Heart left ventricle (tissue), 16 donors: ENCODE measurements at places on chromosomes 3 and 15. TPM values are rescaled to one million over a fixed set of nuclear protein-coding genes. Genes with fewer than 3 reads are reported as not detected.

CHRM5 gene
- not detected for polyA plus RNA-seq

CACNA2D2 gene
- polyA plus RNA-seq: 0.49 TPM

BFSP2 gene
- polyA plus RNA-seq: not detected

ZBTB38 gene
- polyA plus RNA-seq: 15.5 TPM

MGLL gene
- polyA plus RNA-seq: 38.5 TPM

SLC27A2 gene
- polyA plus RNA-seq: 0.04 TPM

FRMD5 gene
- polyA plus RNA-seq: 13.3 TPM

TMC3 gene
- not detected for polyA plus RNA-seq

ZNF148 gene
- 8.4 TPM for polyA plus RNA-seq

FGD5 gene
- polyA plus RNA-seq: 12.8 TPM

GRM7 gene
- polyA plus RNA-seq: not detected

SLC24A5 gene
- polyA plus RNA-seq: not detected

OR5K2 gene
- not detected for polyA plus RNA-seq

- no peak for DNase-seq
These were observed 185.2 kb downstream of the MEIS2 start for GRCh38 chr15:36914960-36915808.

DNA sequence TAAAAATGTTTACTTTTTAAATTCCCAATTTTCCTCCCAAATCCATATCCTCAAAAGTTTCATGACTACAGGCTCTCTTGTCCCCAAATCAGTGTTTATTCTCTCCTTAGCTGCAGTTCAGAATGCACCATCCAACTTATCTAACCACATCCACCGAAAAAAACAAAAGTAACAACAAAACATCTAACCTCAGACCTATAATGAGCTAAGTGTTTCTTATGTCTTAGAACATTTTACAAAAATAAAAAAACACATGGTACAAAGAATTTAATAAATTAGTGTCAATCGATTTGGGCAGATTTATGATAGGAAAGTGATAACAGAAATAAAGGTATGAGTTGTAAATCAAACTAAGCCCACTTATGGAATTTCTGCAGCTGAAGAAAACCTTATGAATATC, 13.6 kb downstream of the SATB1 start:
- DNase-seq: no peak

- no peak for DNase-seq
These were observed 37.6 kb upstream of the ATP11B start for GRCh38 chr3:182755712-182756111.

DNA sequence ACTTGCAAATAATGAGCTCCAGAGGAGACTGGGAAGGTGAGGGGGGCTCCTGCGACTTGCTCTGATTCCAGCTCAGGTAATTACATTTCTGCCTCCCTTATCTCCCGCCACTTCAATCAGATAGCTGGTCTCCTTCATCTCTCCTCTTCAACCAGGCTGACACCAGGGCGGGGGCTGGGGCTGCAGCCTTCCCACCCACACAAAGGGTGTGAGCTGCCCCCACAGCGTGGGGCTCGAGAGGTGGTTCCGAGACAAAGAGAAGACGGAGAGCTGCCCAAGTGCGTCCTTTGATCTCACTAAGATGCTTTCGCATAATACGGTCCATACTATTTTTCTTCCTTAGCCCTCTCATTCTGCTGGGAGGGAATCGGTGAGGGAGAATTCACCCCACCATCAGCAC, 139.7 kb downstream of the NSMCE3 start:
- DNase-seq: no peak

DNA sequence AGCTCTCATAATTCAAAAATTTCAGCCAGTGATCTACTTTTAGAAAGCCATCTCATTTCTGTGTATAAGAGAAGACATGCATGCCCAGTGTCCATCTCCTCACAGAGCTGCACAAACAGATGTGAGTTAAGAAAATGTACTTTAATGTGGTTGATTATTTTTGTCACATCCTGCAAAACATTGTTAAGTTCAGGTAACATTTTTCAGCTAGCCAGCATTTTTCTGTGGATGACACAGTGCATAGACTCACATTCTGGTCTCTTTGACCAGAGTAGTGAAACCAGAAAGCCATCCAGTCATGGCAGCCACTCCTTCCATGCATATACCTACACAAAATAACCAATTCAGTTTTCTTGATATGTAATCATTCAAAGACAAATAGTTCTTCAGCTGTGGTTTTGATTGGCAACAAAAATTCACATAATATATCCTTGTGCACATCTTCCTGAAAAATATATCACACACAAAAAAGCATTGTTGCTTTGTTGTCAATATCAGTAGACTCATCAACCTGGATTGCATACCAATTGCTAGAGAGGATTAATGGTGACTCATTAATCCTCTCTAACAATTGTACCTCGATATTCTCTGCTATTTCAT, 2.1 kb upstream of the PLSCR1 start:
- no peak for DNase-seq

- no peak for DNase-seq
These were observed 72.2 kb downstream of the PPCDC start for GRCh38 chr15:75095594-75095993.

- DNase-seq: no peak
These were observed 108.5 kb downstream of the PLCL2 start for GRCh38 chr3:16993227-16993626.

DNA sequence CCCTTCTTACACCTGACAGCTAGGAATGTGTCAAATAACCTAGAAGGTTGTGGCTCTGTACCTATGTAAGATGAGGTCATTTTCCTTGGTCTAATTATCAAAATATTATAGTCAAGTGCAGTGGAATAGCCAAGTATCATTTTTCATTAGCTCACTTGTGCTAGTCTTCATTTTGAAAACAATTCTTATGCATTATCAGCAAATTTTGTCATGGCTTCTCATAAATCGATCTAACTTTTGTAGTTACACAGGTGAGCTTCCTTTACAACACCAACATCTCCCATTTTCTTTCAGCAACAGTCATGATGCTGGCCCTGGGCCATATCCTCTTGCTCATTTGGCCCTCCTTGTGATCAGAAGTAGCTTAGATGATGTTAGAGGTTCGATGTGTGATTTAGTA, 10.3 kb downstream of the TXNRD3 start:
- no peak for DNase-seq

DNA sequence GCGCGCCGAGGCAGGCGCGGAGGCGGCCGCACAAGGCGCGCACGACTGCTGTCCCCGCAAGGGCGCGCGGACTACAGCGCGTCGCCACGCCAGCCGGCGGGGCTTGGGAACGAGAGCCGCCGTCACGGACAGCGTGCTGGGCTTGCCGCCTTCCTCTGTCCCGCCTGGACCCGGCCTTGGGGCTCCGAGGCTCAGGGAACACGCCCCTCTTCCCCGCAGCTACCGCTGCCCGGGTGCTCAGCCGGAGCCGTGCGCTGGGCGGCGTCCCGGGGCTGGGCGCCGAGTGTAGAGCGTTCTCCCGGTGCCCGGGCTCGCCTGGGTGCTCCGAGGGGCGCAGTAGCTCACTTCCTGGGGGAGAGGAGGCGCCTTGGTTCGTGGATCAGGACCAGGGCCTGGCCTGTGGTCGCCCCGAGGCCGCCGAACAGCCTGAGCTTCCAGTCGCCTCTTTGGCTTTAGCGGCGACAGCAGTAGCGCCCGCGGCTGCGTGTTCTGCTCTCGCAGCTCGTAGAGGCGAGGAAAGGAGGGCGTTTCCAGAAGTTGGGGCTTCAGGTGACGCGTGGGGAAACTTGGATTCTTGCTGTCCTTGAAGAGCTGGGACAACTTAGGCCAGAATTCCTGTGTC, 226.7 kb upstream of the C2CD4B start:
- peak; percentile 43 for DNase-seq

GRCh38 chr3:37953707-37954394, 36.7 kb upstream of the VILL start:
- DNase-seq: no peak

GRCh38 chr3:159749406-159749805, 239.2 kb upstream of the IL12A start:
- DNase-seq: no peak

- DNase-seq: no peak
These were observed 73.4 kb downstream of the CHSY1 start for GRCh38 chr15:101178479-101178878.

- no peak for DNase-seq
These were observed 140.1 kb downstream of the ADAMTS17 start for GRCh38 chr15:100201376-100202280.

GRCh38 chr15:75403892-75404291, 35.5 kb upstream of the MAN2C1 start:
- no peak for DNase-seq

DNA sequence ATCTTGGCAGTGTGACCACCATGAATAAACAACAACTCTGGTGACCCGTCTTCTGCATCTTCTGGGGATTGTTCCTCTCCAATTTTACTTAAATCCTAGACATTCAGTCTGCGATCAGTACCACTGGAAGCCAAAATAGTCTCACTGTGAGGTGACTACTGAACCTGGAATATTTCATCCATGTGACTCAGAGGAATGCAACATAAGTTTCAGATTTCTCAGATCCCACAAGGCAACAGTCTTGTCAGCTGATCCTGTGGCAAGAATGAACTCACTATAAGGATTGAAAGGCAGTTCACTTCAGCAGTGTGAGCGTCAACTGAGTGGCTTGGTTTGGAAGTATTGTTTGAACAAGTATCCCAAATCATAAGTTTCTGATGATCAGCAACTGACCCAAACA, 13.2 kb downstream of the NSUN3 start:
- no peak for DNase-seq

DNA sequence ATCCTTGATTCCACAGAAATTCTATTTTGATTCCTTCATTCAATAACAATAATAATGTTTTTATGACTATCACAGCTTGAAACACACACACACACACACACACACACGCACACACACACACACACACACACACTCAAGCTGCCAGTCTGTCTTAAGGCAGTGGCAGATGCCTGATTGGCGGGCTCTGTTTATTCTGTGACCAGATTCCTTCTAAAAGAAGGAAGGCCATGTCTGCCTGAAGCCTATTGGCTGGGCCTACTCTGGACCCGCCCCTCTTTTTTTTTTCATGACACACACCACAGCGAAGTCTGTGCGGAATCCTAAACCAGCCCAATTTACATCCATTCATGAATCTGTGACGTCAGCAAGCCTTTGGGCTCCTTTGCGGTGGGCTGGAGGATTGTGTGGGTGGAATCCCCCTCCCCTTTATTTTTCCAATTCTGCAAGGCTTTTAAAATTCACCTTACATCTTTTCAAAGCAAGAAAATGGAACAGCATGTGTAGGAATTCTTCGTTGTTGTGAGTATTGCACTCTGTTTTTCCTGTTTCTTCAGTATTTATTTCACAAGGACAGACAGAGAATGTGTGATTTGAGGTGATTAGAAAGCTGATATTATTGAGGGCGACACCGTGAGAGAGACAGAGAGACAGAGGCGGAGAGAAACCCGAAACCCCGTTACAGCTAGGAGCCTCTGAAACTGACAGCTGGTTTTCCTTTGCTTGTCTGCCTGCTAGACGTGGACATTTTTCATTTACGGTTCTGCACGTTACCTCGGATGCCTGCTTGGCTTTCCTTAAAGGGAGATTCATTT, at the start of gene MAP3K13:
MAP3K13 (plus strand) TSS at position 287 of the 812 bp plus-strand sequence. CDS start 65,446 bp downstream, outside the sequence.
- DNase-seq: peak; percentile 76

- peak; percentile 85 for DNase-seq
These were observed at the start of gene THRB for GRCh38 chr3:24494618-24495325. TSS of gene THRB (minus strand) at chr3:24494850.

DNA sequence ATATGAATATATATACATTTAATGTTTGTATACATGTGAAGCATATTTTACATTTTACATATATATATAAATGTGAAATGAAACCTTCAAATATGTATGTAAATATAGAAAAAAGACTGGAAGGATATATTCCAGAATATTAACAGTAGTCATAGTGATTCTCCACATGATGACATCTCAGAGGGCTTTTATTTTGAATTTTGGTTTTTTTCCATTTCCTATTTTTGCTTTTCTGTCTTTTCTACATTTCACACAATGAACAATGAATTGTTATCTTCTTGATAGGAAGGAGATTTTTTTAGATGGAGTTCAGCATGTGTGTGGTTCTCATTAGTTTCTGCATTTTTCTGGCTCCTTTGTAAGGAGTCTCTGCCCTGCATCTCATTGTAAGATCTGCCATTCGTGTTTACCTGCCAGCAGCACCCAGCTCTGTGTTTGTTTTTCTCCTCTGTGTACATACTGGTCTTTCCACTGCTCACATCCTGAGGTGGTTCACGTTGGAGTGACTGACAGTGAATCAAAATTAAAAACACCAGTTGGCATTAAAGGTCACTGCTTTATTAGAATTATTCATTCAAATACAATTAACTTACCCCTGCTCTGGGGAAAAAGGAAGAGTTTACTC, 425.3 kb upstream of the MDFIC2 start:
- DNase-seq: no peak
